Hematopoietic multipotent progenitor cell treated with erythropoietin and hydrocortisone succinate and interleukin-3 and kit ligand, for 4 days (in vitro differentiated cells): ENCODE measurements at places on chromosomes 16 and 17.
A peak's percentile ranks its signal among the peaks of the same experiment; 100 is the strongest.

DNA sequence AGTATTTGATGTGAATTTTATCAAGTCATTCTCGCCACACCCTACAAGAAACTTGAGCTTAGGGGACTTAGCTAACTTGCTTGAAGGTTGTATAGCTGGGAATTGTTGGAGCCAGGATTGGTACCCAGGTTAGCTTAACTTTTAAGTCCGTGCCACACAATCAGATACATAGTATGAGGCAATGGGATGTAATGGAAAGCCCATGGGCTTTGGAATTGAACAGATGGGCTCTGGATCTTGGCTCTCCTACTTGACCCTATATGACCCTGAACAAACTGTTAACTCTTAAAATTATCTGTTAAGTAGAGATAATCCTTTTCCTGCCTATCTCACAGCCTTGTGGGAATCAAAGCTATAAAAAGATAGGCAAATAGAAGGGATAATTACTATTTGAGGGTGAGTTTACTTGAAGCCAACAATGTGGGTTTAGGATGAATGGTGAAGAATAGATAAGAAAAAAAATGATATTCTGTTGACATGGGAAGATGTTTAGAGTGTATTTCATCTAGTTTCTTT, 51.9 kb upstream of the CACNG3 start:
- no peak for DNase-seq

GRCh38 chr16:75550211-75550662, 5.8 kb downstream of the TMEM231 start:
- peak; percentile 72 for DNase-seq

DNA sequence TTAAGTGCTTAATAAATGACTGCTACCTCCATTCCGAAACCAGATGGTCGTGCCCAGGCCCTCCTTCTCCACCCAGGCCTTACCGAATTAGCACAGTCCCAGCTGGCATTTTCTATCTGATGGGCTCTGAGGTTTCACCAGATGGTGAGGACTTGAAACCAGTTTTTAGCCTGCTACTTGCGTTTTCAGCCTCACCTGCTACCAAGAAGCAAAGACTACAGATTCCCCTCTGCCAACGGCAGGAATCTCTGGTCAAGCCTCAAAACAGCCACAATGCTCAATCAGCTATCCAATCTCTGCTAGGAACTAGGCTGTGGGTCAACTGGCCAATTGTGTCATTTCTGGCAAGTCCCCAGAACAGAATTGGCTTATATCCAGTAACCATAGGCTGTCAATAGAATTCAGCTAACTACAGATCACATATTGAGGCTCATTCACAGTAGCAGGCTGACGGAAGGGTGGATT, 11.7 kb downstream of the PECAM1 start:
- no peak for DNase-seq

GRCh38 chr16:78607465-78607864, 508.0 kb downstream of the WWOX start:
- DNase-seq: no peak

- peak; percentile 55 for DNase-seq
Measured at GRCh38 chr16:9090101-9090959, 1.1 kb upstream of the HAPSTR1 start.

DNA sequence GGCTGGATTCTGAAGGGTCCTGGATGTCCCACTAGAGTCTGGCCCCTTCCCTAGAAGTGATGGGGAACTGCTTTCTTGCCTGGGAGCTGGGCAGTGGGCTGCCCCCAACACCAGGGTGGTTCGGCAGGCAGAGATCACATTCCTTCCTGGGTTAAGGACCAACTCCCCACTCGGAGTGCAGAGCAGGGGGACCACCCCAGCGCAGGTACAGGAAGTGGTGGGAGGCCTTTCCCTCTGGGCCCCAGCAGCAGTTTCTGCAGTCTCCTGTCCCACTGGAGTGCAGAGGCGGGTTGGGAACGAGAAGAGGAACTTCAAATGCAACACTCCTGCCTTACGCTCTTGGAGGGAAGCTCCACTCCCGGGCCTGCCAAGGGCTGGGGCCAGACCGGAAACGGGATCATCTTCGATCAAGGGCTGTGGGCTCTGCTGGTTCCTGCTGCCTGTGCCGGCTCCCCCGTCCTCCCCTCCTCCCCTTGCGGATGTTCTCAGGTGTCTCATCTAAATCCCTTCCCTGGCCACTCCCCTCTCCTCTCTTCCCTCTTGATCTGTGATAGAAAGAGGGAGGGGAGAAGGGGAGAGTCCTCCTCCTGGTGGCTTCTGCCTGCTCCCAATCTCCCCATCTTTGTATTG, 9.0 kb upstream of the NGFR start:
- no peak for DNase-seq

- DNase-seq: peak; percentile 87
Measured at GRCh38 chr16:84672276-84673202, 24.2 kb downstream of the KLHL36 start.

- peak; percentile 64 for DNase-seq
Measured at GRCh38 chr17:45291171-45291805, 25.5 kb downstream of the MAP3K14 start.

DNA sequence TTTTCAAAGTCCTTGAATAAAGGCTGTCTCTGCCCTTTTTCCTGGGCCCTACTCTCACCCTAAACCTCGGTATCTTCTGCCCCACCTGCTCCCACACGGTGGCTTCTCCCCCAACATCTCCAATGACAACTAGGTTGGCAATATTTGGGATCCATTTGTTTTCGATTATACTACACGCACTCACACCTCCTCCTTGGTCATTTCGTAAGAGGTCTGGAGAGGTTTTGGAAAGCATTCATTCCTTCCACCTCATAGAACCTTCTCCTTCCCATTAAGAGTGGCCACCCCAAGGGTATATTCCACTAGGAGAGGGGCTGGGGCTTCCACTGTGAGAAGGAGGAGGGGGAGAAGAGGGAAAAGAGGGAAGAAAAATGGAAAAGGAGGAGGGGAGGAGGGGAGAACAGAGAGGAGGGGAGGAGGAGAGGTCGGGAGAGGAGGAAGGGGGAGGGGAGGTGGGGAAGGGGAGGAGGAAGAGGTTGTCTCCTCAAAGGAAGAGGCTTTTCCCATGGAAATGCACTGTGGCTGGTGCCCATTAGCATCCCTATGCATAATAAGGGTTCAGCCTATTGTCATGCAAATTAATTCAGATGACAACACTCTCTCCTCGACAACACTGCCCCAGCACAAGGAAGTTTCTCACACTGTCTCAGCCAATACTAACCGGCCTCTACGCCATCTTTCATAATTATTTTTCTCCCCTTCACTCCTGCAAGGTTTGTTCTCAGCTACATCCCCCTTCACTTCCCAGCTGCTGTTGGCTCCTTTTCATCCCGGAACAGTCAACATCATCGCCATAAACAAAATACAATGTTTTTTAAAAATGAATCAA, 30.0 kb downstream of the SOX9 start:
- DNase-seq: no peak
